Smooth muscle cell of bladder (primary cell): ENCODE measurements at places on chromosomes 5 and 9. TPM values are rescaled to one million over a fixed set of nuclear protein-coding genes. Genes with fewer than 3 reads are reported as not detected.

CCL27 gene
- total RNA-seq, result not detected in 2 replicates

SAPCD2 gene
- 0.43 and 0.55 TPM in 2 replicates for total RNA-seq

SLC1A1 gene
- 36.4 and 44.4 TPM in 2 replicates for total RNA-seq

TTLL11 gene
- total RNA-seq, result 3.4 and 3.6 TPM in 2 replicates

CCDC171 gene
- total RNA-seq, result 1.7 and 2.3 TPM in 2 replicates

ACOT12 gene
- total RNA-seq, result 0.74 and 2.1 TPM in 2 replicates
